ENCODE measurements at places on chromosomes 1 and 21.

DNA sequence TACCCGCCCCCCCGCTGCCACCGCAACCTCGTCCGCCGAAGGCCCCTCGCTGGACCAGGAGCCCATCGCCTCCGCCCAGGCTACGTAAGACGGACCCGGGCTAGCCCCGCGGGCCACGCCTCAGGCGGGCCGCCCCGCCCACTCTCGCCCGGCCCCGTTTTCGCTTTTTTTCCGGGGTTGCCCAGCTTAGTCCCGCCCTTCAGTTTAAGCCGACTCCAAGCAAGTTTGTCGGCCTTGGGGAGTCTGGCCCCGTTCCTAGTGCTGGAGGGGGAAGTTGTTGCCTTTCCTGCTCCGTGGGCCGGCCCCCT lies 3.0 kb downstream of the RUSC1 start:
- H3K4me3 ChIP-seq: peak overlapping the region; percentile 61
- H3K27ac ChIP-seq: peak overlapping the region; percentile 80
- DNase-seq: peak; percentile 86
- no peaks in the 10 kb centered on the region for H3K27me3 ChIP-seq

DNA sequence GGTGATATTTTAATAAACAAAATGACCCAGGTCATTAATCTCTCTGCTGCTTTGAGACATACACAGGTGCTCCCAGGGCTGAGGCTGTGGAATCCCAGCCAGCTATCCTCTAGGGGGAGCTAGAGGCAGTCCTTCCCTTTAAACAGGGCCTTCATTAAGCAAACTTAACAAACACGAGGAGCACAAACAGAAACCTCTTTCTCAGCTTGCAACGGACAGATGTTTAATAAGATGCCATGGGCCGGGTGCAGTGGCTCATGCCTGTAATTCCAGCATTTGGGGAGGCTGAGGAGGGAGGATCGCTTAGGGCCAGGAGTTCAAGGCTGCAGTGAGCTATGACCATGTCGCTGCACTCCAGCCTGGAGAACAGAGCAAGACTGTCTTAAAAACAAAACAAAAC lies 106.7 kb downstream of the HIVEP3 start:
- H3K4me3 ChIP-seq: no peak overlapping the region
- H3K4me1 ChIP-seq: peaks cover 70% of the 10 kb centered on the region
- H3K27ac ChIP-seq: peak overlapping the region; percentile 65
- DNase-seq: peak; percentile 78
- H3K27me3 ChIP-seq: no peaks in the 10 kb centered on the region

GRCh38 chr1:224170343-224170742 lies 12.7 kb upstream of the DEGS1 start:
- no peak overlapping the region for H3K27ac ChIP-seq
- no peak for DNase-seq
- no peak overlapping the region for H3K4me3 ChIP-seq
- H3K27me3 ChIP-seq: no peaks in the 10 kb centered on the region
- H3K4me1 ChIP-seq: peaks cover 17% of the 10 kb centered on the region

DNA sequence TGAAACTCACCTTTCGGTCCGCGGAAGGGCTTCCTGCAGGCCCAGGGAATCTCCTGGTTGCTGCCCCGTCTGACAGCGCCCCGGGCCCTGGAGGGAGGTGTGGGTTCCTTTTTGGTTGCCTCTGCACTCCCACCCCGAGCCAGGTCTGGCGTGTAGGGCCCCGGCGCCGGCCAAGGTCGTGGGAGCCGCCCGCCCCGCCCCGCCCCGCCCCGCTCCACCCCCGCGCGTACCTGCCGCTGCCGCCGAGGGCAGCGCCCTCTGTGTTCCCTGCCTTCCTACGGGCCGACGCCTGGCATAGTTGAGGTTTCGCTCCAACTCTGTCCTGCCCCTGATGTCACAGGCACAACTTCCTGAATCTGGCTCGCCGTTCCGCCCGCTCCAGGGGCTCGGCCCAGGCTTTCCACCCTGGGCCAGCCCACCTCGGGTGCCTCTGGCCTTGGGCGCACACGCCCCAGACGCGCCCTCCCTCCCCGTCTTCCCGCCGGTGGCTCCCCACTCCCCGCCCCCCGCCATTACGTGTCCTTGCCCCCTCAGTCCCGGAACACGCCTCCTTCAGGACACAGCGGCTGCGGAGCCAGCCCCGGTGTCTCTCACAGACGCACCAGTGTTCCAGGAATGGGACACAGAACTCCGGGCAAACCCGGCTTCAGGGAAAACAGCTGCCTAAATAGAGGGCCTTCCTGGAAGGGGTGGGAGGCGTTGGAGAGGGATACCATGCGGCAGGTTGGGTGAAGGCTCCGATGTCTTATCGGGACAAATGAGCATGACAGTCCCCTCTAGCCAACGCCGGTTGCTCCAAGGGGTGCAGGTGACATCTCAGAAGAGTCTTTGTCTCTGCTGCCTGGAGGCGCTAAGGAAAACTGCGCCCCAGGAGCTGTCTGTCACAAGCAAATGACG lies at the start of gene KIAA0040:
KIAA0040 (minus strand) TSS at position 147 of the 897 bp plus-strand sequence. CDS start 31,763 bp downstream, outside the sequence.
- peak; percentile 14 for DNase-seq
- peaks cover 31% of the 10 kb centered on the region for H3K4me1 ChIP-seq
- peaks cover 20% of the 10 kb centered on the region for H3K27me3 ChIP-seq
- H3K4me3 ChIP-seq: peak within 1 kb of the TSS; percentile 17
- H3K27ac ChIP-seq: no peak within 1 kb of the TSS
- H3K36me3 ChIP-seq: no peaks in the 10 kb centered on the region
